Stimulated activated CD8-positive, alpha-beta memory T cell treated with anti-CD3 and anti-CD28 coated beads, Interleukin-15, amount 100 ng/mL, for 24 hours (primary cell): ENCODE measurements at places on chromosomes 11 and 22.

DNA sequence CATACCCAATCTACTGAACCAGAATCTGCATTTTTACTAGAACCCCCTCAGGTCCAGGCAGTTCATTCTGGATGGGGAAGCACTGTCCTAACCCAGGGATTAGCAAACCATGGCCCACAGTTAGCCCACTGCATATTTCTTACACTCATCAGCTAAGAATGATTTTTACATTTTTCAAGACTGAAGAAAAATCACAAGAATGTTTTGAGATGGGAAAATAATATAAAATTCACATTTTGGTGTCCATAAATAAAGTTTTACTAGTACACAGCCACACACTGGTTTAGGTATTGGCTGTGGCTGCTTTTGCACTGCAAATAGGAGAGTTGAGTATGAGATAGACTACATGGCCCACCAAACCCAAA, 59.4 kb downstream of the PPFIBP2 start:
- no peak for DNase-seq

DNA sequence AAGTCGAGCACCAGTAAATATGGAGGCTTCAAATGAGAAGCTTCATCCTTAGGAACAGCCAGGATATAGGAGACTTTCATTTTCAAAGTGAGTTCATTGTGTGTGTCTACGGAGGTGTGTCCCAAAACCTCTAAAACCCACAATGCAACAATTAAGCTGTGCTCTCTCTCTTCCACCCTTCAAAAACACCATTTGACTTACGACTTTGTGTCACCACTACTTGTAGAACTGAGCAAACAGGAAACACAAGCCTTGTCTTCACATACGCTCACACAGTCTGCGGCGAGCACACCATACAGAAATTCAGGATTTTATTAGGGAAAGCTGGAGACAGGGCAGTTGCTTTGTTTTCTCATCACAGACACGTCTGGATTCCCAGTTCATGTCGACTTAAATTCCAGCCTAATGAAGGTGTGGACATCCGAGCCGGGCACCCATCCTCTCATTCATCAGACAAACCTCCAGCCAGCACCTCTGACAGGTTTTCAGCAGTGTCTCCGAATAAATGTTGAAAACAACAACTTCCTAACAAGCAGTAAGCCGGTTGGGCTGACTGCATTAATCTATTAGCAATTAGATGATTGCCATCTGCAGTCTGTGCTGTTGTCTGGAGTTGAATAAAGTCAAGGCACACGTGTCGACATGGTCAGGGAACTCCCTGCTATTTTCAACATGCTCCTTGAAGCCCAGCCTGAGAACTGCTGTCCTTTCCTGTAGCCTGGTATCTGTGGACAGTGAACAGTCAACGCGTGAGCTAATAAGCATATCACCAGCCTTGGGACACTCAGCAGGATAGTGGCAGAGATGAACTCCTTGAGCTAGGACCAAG, 1411.1 kb downstream of the BRD1 start:
- DNase-seq: no peak

DNA sequence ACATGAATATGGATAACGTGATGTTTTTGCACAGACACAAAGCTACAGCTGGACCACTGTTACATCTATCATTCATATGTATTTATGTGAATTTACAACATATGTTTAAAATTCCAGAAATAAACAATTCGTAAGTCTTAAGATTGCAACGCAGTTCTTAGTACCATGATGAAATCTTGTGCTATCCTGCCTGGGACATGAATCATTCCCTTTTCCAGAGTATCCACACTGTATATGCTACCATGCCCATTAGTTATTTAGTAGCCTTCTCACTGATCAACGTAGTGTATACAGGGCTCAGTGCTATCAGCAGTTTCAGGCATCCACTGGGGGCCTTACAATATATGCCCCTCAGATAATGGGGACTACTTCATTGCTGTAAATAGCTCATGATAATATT, 4.3 kb downstream of the ATL3 start:
- no peak for DNase-seq

DNA sequence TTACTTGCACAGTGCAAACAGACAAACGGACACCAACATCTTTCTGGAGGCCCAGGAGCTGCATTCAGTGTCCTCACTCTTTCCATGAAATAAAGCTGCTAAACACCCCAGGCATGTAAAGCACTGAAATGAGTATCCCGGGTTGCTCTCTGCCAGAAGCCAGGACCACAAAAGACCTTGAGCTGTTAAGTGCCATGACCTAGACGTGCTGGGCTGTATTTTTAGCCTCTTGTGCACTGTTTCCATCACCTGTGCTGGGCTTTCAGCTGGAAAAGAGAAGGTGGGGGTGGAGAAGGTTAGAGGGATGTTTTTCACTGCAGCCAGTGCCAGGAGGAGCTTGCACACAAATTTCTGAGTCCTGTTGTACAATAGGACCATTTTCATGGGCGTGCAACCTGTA, 3.4 kb upstream of the KREMEN1 start:
- DNase-seq: no peak

GRCh38 chr11:78535027-78535426, 39.6 kb downstream of the NARS2 start:
- DNase-seq: no peak

DNA sequence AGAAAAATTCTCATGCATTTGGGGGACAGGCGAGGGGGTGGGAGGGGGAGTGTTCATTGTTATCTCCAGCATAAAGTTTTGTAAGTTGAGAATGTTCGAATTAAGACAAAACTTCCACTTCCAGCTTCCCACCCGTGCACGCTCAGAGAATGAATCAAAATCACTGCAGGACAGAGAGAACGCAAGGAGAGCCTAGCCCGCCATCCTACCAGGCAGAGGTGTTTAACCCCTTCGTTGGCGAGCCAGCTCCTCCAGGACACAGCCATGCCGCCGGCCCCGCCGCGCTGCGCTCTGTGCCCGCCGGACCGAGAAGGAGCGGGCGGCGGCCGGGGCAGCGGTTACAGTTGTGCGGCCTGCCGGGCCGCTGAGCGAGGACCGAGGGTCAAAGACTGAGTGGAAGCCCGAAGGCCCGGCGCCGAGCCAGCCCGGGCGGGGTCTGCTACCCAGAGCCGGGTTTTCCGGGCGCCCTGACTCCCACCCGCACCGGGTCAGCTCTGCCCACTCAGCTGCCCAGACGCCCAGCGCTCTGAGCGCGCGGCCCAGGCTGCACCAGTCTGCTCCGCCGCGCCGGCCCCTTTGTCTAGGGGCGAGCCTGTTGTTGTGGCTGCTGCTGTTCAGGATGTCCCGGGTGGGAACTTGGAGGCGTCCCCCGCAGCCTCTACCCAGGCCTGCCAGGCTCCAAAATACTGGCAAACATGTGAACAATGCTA, at the start of gene NOX4:
TSS of gene NOX4 (minus strand) at position 395 of the 710 bp plus-strand sequence. CDS start at position 266, 129 bp downstream.
- DNase-seq: no peak

GRCh38 chr11:115452241-115452640, 52.0 kb downstream of the CADM1 start:
- no peak for DNase-seq

- no peak for DNase-seq
Measured at GRCh38 chr11:73622926-73623593, 23.3 kb upstream of the PLEKHB1 start.

DNA sequence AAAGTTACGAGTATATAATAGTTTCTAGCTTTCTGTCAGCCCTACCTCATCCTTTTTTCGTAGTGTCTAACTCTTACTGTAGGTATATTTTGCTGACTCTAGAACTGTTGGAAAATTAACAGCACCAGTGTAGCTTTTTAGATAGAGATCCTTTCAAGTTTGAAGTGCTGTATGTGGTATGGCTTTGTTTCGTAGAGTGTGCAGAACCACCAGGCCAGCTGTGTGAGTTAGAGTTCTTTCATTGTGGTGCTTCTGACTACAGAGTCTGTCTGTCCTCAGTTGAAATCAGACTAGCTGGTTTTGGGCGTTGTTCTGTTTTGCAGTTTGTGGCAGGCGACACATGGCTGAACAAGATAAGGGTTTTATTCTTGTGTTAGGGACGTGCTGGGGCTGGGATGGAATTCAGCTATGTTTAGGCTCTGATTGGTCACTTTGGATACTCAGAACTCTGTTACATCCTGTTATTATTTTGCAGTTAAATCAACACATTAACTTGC, 3.2 kb downstream of the ARHGEF12 start:
- no peak for DNase-seq

DNA sequence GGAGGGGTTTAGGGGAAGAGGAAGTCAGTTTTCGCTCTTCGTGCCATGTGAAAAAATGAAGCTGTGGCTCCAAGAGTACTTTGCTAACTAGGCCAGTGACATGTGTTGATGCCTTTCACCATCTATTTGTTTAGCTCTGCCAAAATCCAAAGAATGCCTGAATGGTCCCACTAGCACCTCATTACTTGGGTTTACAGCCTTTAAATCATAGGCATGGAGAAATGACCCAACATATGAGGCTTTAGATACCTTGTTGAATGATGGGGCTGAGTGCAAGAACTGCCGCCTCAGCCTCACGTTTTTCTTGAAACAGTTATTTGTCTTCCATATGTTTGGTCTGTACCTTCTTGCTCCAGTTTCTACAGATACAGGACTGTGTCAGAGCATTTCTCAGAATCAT, 8.3 kb downstream of the RBM4 start:
- DNase-seq: no peak

DNA sequence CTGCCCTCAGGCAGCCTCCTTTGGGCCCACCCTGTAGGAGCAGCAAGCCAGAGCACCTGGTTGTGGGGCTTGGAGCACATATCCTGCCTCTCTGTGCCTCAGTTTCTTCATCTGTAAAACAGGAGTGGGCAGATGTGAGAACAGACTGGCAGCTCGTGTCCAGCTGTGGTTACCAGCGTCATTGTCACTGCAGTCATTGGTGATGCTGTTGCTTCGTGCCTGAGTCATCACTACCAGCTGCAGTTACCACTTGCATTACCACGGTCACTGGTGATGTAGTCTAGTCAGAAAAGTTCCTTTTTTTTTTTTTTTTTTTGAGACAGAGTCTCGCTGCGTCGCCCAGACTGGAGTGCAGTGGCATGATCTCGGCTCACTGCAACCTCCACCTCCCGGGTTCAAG, 20.4 kb downstream of the RSPH14 start:
- no peak for DNase-seq

DNA sequence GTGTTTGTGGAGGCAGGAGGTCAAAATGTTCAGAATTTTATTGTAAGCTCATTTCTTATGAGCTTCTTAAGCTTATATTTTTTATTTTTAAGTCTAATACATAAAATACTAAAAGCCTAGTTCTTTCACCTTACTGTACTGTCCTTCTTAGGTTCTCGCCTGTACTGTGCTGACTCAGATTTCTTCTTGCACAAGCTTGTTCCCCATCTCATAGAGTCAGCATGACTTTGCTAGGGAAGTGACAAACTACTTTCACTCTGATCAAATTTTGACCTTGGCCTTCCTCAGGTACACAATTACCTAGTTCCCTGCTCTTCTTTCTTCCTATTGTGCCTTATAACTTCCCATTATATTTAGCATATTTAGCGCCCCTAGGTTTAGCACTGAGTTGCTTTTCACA, 81.5 kb downstream of the STK33 start:
- DNase-seq: no peak

GRCh38 chr11:112195951-112196351, 20.6 kb downstream of the BCO2 start:
- no peak for DNase-seq

DNA sequence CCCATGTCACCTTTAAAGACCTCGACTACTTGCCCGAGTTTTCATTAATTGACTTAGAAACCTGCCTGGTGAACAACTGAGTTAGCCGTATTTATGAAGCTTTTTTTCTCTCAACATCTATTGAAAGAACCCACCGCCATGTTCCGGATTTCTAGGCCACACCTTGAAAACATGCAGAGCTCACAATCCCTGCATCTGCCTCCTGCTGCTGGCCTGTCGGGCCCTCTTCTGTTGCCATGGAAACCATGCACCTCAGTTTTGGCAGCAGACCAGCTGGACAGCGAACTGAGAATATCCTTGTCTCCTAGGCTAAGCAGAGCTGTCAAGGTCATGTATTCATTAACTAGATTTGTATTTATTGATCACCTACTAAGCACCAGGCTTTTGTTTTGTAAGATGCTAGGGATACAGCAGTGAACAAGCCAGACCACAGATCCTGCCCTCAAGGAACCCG, 4.3 kb upstream of the PATZ1 start:
- DNase-seq: no peak

- DNase-seq: no peak
Measured at GRCh38 chr11:48005136-48005535, 24.8 kb downstream of the PTPRJ start.

DNA sequence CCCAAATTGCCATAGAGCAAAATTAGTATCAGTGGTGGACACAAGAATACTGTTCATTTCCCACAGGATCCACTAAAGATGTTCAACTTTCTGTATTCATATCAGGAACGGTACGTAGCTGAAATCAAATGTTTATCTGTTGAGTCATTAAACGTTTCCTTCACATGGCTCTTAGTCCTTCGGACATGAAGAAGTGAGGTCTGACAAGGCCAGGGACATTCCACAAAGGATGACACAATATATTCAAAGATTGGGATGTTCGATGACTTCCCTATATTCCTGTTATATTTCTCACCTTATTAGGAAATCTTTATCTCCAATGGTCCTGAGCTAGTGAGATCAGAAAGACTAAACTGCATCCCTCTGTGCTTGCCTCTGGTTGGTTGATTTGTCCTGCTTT, 129.0 kb downstream of the ETS1 start:
- DNase-seq: no peak

- DNase-seq: no peak
Measured at GRCh38 chr22:37697538-37697835, 639 bp downstream of the TRIOBP start.

DNA sequence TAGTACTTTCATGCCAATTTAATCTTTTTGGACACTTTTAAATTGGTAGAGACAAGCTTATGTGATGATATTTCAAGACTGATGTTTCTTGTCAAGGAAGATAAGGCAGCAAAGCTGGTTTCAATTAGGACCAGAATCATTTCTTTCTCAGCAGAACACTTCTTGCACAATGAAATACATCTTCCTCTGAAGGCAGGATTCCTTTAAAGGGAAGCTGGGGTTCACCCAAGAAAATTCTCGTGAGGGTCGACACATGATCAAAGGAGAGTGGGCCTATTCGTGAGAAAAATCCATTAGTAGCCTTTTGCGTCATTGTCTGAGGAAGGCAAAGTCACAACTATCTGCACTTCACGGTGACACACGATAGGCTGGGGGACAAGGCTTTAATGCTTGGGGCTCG, 17.6 kb downstream of the TTC12 start:
- no peak for DNase-seq

- DNase-seq: no peak
Measured at GRCh38 chr11:131614631-131615030, 244.2 kb downstream of the NTM start.
